LHCN-M2 (cell line): ENCODE measurements at places on chromosomes 7 and 10. TPM values are rescaled to one million over a fixed set of nuclear protein-coding genes. Genes with fewer than 3 reads are reported as not detected.

Gene SPAM1
- not detected in 2 replicates for total RNA-seq

Gene UCN3
- not detected in 2 replicates for total RNA-seq

Gene SEMA3A
- total RNA-seq, result 11.8 and 14.7 TPM in 2 replicates

Gene KEL
- total RNA-seq, result 0.23 TPM in 1 of 2 replicates, not detected in the other

Gene CDC14C
- 0.32 TPM in 1 of 2 replicates, not detected in the other for total RNA-seq

Gene GARIN1A
- 0.63 and 0.90 TPM in 2 replicates for total RNA-seq
